Thymus (tissue), 14 donors: ENCODE measurements at places on chromosomes 13 and 19. TPM values are rescaled to one million over a fixed set of nuclear protein-coding genes. Genes with fewer than 3 reads are reported as not detected.

DNA sequence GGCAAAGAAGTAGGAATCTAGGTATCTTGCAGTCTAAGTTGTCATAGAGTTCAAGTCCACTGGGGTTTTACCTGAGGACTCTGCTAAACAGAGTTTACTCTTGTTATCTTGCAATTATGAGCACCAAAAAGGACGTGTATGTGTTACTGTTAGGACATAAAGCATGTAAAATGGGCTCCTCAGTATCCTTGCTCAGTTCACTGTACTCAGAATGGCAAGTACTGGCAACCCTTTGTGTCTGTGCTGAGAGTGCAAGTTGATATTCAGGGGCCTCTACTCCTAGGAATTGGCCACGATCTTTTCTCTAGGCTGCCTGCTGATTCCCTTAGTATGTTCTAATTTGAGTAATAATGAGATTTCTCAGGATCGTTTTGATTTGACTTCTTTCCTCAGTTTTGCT, 13.3 kb downstream of the TDRD3 start:
- no peak for DNase-seq

DNA sequence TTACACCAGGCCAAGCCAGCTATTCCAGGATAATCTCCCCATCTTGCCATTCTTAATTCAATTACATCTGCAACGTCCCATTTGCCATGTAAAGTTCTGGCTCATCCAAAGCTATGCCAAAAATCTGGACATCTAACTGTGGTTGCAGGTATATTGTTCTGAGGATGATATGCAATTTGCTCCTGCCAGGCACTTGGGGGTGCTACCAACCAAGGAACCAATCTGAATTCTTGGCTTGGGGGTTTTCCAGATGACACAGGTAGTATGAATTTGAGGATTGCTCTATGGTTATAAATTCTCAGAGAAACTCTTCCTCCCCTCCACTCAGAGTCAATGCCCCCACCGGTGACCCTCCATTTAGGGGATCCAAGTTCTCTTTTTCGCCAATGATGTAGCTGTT, 33.0 kb downstream of the CRYL1 start:
- DNase-seq = no peak

- no peak for DNase-seq
These were observed 14.9 kb downstream of the EPS8L1 start for GRCh38 chr19:55090564-55090963.

DNA sequence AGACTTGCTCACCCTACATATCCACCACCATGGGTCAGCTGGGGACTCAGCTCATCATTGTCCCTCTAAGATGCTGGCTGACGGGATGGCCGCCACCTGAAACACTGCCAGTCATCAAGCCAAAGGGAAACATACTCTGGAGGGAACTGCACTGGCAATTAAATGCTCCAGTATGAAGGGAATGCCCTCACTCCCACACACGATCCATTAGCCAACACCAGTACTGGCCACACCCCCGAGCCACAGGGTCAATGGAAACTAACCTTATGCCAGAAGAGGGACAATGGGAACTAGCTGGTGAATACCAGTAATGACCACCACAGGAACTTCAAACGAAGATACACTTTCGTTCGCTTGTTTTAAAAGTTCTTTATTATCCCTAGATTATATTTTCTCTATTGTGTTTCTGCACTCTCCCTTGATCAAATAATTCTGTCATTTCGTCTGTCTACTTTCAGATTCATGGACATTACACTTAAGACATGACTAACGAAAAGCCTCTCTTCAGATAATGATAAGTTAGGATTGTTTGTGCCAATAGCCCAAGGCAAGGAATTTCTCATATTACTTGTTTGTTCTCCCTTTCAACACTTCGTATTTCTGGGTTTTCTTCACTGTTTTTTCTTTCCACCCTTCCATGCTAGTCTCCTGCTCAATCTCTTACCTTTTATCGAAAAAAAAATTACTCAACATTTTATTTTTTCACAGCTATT, 1.7 kb upstream of the ZNF507 start:
- no peak for DNase-seq

- DNase-seq = no peak
These were observed 13.1 kb downstream of the ZNF14 start for GRCh38 chr19:19719798-19720197.

Gene GDF15
- 0.42 TPM for total RNA-seq

Gene HRC
- total RNA-seq = 1.3 TPM

- DNase-seq = no peak
These were observed 5.9 kb downstream of the KLF12 start for GRCh38 chr13:74128156-74128767.
